ENCODE measurements at places on chromosomes 2 and 18. TPM values are rescaled to one million over a fixed set of nuclear protein-coding genes. Genes with fewer than 3 reads are reported as not detected.

RASGRP3 gene
- total RNA-seq = 5.9 TPM

MC5R gene
- total RNA-seq = not detected

CCL20 gene
- total RNA-seq = not detected

GRCh38 chr2:73938718-73939352, 12.2 kb downstream of the DGUOK start:
- DNase-seq = peak; percentile 46

- DNase-seq = no peak
Observed at GRCh38 chr2:49174750-49175149, 20.4 kb upstream of the FSHR start.
